LNCaP clone FGC (cell line): ENCODE measurements at places on chromosomes 1 and 21.

- peak; percentile 44 for DNase-seq
Measured at GRCh38 chr1:186492531-186493291, 31.8 kb upstream of the PDC start.

DNA sequence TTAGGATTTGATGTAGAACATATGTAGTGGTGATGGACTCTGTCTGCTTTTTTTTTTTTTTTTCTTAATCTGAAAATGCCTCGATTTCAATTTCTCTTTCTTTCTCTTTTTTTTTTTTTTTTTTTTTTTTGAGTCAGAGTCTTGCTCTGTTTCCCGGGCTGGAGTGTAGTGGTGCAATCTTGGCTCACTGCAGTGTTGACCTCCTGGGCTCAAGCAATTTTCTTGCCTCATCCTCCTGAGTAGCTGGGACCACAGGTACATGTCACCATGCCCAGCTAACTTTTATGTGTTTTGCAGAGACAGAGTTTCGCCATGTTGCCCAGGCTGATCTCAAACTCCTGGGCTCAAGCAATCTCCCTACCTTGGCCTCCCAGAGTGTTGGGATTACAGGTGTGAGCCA lies 17.4 kb downstream of the MAST2 start:
- DNase-seq = no peak

- DNase-seq = no peak
Measured at GRCh38 chr1:83900524-83900923, 98.4 kb downstream of the TTLL7 start.

DNA sequence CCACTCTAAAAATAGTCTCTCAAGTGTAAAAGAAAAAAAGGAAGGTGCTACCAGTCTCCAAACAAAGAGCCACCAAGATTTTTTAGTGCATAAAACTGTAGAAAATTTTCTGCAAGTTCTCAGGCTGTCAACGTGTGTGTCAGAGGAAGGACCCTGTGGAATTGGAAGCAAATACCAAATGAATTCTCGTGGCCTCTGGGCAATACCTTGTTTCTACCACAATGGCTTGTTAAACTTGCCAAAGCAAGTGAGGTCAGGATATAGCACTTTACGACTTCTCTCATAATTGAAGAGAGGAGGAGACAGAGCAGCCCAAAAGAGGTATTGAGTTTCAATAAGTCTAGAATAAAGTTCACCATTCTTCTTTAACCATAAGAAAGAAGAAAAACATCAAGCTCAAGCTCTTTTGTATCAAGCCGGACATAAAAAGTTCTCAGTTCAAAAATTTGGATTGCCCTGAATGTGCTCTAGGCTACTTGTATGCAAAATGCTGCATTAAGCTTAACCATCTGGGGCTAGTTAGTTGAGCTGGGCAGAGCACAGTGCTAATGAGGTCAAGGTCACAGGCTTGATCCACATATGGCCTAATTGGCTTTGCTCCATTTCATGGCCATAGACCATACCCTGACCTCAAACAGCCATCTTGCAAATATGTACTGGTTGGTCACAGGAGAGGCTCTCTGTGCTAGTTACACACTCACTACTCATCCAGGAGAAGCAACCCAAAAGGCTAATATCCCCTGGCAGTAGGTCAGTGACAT lies 60.5 kb downstream of the TBX15 start:
- DNase-seq = no peak

- no peak for DNase-seq
Measured at GRCh38 chr1:33821291-33821690, 42.6 kb upstream of the HMGB4 start.

GRCh38 chr21:33396951-33397350 lies 6.3 kb upstream of the IFNGR2 start:
- DNase-seq = no peak

GRCh38 chr1:217953922-217954321 lies 322.8 kb downstream of the SPATA17 start:
- DNase-seq = peak; percentile 25
